ENCODE measurements at places on chromosomes 4 and X.

DNA sequence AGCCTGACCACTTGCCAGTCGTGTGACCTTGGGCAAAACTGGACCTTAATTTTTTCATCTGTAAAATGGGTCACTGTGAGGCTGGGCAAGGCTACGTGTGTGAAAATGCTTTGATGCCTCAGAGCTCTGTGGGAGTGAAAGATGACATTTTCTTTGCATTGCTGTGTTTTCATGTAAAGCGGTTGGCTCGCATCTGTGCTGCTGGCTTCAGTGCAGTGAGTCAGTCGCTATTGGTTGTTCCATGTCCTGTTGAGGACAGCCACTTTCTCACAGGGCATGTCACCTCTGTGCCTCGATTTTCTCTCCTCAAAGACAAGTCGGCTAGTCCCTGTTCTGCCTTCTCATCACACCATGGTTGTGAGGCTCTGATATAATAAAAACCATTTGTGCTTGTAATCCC lies 4.4 kb downstream of the MTMR1 start:
- no peak for DNase-seq

DNA sequence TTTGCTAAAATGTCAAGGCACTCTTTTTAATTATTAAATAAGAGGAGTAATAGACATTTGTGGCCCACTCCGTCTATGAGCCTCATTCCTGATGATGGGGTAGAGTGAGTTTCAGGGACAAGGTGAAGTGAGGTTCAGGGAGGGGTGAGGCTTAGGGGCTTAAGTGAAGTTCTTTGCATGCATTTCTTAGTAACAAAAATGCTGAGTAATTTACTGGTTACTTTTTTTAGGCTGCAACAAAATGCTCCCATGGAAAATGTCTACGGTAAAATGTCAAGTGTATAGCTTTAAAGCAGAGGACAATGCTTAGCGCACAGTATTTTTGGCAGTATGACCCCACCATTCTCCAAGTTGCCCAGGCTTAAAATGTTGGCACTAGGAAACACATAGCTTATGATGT lies 2.0 kb upstream of the USO1 start:
- no peak for DNase-seq

DNA sequence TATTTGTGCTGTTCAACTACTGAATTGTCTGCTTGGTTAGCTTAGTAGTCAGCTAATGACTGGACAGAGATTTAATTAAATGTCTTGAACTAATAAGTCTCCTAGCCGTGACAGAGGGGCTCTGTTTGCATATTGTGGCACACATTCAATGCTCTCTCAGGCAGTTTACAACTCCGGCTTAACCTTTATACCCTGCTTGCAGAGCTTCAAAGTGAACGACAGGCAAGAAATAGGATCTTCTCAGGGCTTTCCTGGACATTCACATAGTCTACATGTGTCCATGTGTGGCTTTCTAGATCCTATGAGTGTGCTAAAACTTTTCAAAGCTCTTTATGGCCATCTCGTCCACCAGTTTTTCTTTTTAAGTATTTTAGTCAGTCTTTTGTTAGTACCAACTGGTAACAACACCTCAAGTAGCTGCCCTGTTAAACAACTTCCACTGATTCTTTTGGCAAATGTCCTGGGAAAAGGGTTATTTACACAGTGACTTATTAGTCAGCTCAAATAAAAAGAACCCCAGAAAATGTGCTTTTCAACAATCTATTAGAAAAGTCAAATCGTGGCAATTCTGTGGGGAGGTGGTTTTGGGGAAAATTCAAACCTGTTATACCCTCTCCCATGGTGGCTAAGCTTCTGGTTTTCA lies 28.6 kb downstream of the OR13H1 start:
- DNase-seq: no peak

DNA sequence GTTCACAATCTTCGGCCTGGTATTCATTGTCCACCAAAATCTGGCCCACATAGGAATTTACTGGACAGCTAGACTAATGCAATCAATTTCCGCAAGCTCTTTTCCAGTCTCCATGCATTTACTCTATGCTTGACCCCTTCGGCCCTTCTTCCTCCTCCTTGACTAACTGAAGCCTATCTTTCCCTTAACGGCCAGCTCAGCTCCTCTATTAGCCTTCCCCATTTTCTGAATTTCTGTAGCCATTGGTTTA lies 1.2 kb upstream of the PHKA2 start:
- no peak for DNase-seq

DNA sequence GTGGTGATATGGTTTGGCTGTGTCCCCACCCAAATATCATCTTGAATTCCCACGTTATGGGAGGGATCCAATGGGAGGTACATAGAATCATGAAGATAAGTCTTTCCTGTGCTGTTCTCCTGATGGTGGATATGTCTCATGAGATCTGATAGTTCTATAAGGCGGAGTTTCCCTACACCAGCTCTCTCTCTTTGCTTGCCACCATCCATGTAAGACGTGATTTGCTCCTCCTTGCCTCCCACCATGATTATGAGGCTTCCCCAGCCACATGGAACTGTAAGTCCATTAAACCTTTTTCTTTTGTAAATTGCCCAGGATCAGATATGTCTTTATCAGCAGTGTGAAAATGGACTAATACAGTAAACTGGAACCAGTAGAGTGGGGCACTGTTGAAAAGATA lies 39.5 kb downstream of the HSD17B13 start:
- DNase-seq: no peak

- DNase-seq: no peak
Measured at GRCh38 chrX:7127056-7127455, 20.5 kb upstream of the STS start.

DNA sequence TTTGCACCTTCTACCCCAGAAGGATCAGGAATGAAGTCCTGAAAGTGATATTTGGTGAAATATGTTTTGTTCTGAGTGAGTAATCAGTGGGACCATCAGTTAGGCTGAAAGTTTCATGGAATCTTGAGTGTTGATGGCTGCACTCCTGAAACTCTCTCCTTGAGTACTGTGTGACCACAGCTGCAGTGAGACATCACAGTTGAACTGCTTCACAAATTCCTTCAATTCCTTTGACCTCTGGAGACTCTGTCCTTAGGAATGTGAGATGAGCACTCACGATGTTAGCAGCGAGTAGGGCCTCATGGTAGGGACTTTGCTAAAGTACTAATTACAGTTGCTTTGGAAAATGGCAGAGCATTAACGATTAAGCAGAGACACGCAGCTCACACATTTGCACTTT lies 142.9 kb upstream of the SLC4A4 start:
- no peak for DNase-seq

- no peak for DNase-seq
Measured at GRCh38 chr4:61783050-61783449, 582.9 kb downstream of the ADGRL3 start.
